ENCODE measurements at places on chromosomes 12 and 14.

- peak; percentile 4 for DNase-seq
These were observed 122.1 kb downstream of the CALM1 start for GRCh38 chr14:90518941-90519256.

GRCh38 chr14:52175982-52176502 lies 91.5 kb upstream of the PTGDR start:
- no peak for DNase-seq

GRCh38 chr14:94031883-94032279 lies 5.7 kb downstream of the OTUB2 start:
- DNase-seq, result no peak

GRCh38 chr14:94109915-94110250 lies 653 bp upstream of the IFI27 start:
- DNase-seq, result no peak

GRCh38 chr12:119016715-119017114 lies 35.4 kb downstream of the SRRM4 start:
- no peak for DNase-seq

- peak; percentile 44 for DNase-seq
These were observed 28.7 kb downstream of the UBE2N start for GRCh38 chr12:93413064-93413463.

GRCh38 chr12:54683398-54683797 lies 35.2 kb upstream of the DCD start:
- no peak for DNase-seq

DNA sequence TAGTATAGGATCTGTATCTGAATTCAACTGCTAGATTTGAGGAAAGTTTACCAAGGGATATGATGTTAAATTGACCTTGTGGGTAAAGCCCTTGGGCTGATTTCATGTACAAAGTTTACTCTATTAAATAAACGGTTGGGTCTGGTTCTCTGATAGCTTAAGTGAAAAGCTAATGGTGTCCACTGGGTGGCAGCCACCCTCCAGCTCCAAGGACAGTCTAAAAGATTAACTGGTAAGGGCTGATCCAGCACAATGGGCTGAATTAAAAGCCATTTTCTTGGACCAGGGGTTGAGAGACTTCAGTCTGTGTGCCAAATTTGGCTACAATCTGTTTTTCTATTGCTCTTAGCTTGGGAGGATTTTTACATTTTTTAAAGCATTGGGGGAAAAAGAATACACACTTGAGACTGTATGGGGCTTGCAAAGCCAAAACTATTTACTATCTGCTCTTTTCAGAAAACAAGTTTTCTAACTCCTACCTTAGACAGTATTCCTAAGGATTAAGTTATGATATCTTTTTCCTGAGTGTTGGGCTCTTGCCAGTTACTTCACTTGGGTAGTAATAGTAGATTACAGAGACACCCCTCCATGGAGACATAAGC lies 116.5 kb downstream of the GPHN start:
- DNase-seq, result peak; percentile 45

- DNase-seq, result peak; percentile 23
These were observed 447.5 kb downstream of the AACS start for GRCh38 chr12:125512541-125513298.

DNA sequence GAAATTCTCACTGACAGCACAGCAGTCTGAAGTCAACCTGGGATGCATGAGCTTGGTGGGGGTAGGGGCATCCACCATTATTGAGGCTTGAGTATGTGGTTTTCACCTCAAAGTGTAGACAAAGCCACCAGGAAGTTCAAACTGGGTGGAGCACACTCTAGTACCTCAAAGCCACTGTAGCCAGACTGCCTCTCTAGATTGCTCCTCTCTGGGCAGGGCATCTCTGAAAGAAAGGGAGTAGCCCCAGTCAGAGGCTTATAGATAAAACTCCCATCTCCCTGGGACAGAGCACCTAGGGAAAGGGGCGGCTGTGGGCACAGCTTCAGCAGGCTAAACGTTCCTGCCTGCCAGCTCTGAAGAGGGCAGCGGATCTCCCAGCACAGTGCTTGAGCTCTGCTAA lies 143.0 kb downstream of the KITLG start:
- DNase-seq, result no peak

- no peak for DNase-seq
These were observed 3.5 kb downstream of the STXBP6 start for GRCh38 chr14:25046301-25046943.

- no peak for DNase-seq
These were observed 46.3 kb upstream of the STON2 start for GRCh38 chr14:81446279-81447007.

DNA sequence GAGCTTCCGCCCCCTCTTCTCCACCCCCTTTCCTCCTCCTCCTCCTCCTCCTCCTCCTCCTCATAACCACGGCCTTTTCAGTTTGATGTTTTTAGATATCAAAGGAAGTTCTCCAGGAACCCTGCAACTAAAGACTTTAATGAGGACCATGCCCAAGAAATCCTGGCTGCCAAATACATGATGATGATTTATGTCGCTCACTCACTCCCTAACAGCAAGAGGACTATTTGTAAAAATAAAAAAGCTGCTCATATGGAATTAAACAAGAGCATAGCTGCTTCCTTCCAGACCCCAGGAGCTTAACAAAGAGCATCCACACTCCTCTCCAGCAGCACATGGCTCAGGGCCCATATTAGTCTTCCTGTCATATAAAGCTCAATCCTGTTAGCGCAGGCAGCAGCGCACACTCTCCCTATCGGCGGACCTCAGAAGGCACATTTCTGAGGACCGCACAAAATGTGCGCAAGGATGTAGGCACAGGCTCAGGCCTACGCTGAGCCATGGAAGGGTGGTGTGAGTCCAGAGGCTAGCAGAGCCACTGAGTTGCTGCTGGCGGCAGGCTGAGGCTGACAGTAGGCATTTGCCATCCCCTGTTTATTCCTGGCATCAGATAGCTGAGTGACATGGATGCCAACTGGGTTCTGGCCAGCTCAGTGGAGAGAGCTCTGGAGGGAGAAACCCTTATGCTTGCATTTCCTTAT lies 232.8 kb downstream of the MSRB3 start:
- no peak for DNase-seq

DNA sequence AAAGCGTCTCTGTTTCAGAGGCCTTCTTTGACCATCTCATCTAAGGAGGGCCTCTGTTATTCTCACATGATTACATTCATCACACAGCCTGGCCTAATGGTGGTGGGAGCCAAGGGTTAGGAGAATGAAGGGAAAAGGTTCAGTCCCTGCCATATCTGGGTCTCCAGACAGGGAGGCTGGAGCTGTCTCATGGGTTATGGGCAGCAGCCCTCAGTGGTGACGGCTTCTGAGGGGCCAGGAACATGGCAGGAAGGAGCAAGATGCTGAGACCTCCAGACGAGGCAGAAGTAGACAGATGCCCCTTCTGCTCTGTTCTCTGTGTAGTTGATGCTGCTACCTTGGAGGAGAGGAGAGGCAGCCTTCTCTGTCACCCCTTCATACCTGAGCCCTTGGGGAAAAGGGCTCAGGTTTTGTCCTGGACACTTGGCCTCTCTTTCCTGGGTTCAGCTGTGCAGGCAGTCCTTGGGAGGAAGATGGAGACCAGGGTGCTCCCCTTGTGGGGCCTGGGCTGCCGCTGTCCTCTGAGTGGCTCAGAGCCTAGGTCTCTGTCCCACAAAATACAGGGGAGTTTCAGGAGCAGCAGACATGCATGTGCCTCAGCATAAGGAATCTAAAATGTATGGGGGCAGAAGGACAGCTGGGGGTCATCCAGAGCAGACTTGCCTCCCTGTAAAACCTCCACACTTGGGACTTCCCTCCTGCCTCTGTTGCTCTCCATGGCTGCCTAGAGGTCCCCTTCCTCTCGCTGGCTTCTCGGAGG lies 3.6 kb downstream of the IFI27L2 start:
- DNase-seq, result no peak

DNA sequence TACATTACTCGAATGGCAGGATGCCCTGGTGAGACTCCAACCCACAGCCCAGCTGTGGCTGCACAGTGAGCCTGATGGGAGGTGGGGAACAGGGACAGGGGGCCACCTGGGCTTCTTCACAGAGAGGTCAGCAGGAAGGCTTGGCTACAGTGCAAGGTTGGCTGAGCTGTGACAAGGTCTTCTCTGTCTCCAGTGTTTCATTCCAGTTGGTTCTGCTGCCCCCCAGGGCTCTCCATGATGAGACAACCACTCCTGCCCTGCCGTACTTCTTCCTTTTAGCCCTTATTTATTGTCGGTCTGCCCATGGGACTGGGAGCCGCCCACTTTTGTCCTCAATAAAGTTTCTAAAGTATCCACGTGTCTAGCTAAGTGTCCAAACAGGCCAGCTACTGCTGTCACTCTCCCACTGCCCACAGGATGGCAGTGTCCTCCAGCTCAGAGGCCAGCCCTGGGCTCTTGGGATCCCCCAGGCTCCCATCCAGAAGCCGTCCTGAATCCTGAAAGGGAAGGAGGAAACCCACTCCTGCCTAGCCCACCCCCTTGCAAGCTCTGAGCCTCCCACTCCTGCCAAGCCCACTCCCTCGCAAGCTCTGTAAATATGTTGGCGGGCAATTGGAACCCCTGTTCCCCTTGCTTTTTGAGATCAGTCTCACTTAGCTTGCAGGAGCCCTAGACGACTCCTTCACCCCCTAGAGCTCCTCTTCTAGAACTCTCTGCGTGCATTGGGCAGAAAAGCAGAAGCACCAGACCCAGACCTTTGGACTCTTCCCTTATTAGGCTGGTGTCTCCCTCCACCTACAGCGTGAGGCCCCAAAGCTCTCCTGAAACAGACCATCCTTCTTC lies 5.4 kb downstream of the C1QL4 start:
- peak; percentile 76 for DNase-seq

GRCh38 chr14:42523666-42524065 lies 917.0 kb downstream of the LRFN5 start:
- DNase-seq, result peak; percentile 74

- DNase-seq, result peak; percentile 50
These were observed 33.9 kb upstream of the CDK17 start for GRCh38 chr12:96434107-96434506.

DNA sequence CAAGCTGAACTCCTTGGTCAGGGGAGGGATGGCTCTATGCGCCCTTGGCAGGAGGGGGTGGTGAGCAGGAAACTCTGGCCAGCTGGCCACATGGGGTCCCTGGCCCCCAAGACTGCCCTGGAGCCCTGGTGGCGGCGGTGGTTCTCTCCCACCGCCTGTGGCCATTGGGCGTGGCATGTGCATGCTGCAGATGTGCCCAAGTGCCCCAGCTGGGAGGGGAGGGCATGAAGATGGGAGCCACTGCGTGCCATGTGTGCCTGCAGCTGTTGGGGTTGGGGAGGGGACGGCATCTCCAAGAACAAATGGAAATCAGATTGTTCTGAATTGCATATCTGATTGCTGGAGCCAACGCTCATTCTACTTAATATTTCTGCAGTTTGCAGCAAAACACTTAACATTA lies 115.7 kb upstream of the IGF1 start:
- DNase-seq, result no peak

DNA sequence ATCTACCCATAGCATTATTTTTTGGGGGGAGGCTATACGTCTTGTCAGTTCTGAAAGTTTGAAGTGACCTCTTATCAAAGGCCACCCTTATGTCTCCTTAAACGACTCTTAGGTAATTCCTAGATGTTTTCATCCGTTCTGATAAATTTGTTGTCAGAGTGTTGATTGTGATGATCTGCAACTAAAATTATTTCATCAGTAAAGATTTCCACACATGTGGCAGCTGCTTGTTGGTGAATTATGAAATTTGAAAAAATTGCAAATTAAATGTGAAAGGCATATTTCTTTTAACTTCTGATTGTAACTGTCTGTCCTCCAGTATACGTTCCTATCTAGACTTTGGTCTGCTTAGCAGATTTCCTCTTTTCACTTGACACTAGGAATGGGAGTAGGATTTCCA lies 1.4 kb downstream of the ADIPOR2 start:
- peak; percentile 64 for DNase-seq

- no peak for DNase-seq
These were observed 12.5 kb upstream of the KRT82 start for GRCh38 chr12:52418576-52419110.

- no peak for DNase-seq
These were observed 111.2 kb downstream of the LRRK2 start for GRCh38 chr12:40335991-40336390.

- no peak for DNase-seq
These were observed 940.9 kb downstream of the DIO2 start for GRCh38 chr14:79270361-79270760.

GRCh38 chr12:77742631-77743030 lies 88.1 kb upstream of the NAV3 start:
- DNase-seq, result no peak

GRCh38 chr12:77816196-77816595 lies 14.5 kb upstream of the NAV3 start:
- DNase-seq, result no peak

GRCh38 chr14:94942601-94943000 lies 172.7 kb upstream of the GSC start:
- no peak for DNase-seq

DNA sequence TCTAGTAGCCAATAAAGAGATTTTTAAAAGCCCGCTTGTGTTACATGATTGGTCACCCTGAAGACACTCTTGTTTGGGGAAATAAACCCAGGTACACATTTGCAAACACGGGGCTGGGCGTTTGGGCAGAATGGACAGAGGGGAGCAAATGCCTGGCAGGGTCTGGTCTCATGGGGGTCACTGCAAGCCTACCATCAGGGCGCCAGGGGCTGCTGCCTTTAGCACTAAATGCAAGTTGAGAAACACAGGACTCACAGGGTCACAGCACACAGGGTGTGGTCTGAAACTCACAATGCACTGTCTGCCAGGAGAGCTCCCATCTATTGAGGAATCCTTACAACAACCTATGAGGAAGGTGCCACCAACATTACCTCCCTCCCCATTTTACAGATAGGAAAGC lies 62.6 kb downstream of the CHGA start:
- DNase-seq, result no peak

GRCh38 chr12:3622822-3623690 lies 129.9 kb downstream of the CRACR2A start:
- peak; percentile 80 for DNase-seq

GRCh38 chr12:15497671-15498292 lies 175.5 kb downstream of the PTPRO start:
- peak; percentile 7 for DNase-seq

DNA sequence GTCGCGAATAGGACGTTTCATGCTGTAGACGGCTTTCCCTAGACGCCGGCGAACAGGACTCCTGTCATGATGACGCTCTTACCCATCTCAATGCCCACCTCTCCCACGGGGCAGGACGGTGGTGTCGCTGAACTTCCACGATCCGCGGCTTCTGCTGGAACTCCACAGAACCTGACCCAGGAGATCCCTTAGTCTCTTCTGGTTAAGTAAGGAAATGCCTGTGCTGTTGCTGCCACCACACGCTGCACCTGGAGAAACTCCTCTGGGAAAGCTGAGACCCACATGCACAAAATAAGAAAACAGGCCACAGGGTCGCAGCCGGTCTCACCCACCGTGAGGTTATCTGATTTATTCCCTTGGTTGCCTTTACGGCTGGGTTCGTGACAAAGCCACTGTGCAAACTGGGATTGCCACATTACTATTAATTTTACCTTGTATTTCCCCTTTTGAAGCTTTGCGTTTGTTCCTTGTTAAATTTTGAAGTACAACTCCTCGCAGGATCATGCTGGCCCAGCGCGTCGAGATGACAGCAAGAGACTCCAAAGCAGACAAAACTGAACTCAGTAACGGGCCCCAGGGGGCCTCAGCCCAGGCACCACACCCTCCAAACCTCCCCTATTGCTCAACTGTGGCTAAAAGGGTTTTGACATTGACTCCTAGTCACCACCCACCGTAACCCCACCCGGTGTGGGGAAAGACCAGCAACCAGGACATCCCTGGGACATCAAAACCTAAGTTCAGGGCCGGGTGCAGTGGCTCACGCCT lies 9.2 kb upstream of the MMP17 start:
- DNase-seq, result peak; percentile 57

All from inflammatory macrophage (primary cell).